COR-L47 (cell line): ENCODE measurements at places on chromosomes 2 and 18.

DNA sequence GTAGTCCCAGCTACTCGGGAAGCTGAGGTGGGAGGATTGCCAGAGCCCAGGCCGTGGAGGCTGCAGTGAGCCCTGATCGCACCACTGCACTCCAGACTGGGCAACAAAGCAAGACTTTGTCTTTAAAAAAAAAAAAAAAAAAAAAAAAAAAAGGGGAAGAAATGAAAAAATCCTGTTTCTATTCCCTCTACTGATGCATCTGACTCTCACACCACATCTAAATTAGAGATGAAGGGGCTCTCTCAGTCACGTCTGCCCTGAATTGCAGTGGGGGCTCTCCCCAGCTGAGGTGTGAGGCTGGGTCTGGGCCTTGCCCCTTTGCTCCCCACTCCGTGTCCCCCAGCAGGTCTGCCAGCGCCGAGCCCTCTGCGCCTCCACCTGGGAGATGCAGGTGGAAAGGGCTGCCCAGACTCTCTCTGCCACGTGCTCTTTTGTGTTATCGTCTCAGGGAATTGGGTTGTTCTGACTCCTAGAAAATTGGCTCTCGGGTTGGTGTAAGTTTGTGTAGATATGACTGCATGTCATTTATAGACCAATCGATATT lies 30.2 kb downstream of the TRAPPC12 start:
- DNase-seq: no peak

GRCh38 chr2:166411473-166412230 lies 35.9 kb upstream of the SCN9A start:
- no peak for DNase-seq

GRCh38 chr2:9333591-9334171 lies 89.6 kb downstream of the ITGB1BP1 start:
- peak; percentile 8 for DNase-seq

DNA sequence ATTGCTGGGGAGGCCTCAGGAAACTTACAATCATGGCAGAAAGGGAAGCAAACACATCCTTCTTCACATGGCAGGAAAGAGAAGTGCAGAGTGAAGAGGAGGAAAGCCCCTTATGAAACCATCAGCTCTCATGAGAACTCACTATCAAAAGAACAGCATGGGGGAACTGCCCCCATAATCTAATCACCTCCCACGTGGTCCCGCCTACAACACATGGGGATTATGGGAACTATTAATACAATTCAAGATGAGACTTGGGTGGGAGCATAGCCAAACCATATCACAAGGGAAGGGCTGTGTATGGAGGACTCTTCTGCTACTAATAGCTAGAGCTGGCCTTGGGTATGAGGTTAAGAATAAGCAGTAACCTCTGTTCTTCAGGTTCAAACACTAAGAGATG lies 8.8 kb upstream of the SETBP1 start:
- no peak for DNase-seq

GRCh38 chr2:177545143-177545542 lies 152.6 kb downstream of the AGPS start:
- DNase-seq: no peak

DNA sequence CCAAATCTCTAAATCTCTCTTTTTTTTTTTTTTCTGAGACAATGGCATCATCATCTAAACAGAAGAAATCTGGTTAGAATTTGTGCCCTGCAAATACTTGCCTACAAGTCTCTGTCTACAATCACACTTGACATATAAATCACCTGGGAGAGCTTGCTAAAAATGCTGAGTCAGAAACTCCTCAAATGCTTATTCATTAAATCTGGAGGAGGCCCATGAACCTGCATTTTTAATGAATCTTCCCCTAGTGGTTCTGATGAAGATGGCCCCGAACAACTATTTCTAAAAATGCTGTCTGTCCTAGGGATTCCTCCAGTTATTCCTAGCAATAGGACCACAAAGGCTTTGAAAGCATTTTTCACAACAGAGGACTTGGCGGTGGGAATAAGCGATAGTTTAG lies 1.6 kb upstream of the CSRNP3 start:
- DNase-seq: no peak

DNA sequence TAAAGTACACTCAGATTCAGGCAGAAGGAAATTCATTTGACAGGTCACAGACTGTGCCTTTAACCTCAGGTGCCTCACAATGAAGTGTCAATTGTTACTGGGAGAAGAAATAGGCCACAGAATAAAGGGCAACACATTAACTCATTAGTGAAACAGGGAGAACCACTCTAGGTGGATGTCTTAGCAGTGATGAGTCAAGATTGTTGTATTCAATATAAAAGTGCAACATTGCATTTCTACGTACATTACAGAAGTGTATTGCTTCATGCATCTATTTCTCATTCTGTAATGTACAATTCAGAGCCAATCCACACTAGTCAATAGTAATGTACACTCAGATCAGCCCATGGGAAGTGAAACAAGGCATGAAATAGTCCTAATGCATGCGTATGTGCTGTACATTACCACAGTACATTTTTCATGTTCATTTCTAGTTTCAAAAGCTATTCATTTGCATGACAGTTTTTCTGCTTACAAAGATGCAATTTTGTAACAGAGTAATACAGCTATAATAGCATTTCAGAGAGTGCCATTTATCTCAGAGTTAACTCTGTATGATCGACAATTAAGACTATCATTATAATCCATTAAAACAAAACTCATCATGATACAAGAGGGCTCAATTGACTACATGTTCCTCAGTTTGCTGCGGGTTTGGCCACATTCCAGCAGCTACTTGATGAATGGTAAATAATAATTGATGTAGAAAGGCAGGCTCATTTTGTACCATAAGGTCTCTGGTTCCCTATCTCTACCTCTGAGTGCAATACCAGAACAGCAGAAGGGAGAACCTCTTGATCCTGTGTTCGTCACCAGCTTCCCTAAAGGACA lies 12.2 kb upstream of the ARL5A start:
- peak; percentile 13 for DNase-seq

DNA sequence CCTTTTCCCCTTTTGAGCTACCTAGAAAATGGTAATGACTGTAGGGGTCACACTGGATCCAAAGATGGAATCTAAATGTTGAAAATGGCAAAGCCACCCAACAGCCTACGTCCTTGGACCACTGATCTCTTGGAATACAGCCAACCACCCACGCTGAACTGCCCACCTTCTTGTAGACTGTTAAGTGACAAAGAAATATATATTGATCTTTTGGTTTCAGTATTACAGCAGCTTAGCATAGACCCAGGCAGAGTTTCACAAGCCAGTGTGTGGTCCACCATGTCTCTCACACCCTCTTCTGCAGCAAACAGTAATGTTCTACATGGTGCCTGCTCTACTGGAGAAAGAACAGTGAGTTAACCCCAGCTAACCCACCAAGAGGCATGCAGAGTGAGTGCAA lies 20.2 kb downstream of the CACNB4 start:
- no peak for DNase-seq

GRCh38 chr2:182110347-182110746 lies 124.7 kb downstream of the PPP1R1C start:
- DNase-seq: no peak

DNA sequence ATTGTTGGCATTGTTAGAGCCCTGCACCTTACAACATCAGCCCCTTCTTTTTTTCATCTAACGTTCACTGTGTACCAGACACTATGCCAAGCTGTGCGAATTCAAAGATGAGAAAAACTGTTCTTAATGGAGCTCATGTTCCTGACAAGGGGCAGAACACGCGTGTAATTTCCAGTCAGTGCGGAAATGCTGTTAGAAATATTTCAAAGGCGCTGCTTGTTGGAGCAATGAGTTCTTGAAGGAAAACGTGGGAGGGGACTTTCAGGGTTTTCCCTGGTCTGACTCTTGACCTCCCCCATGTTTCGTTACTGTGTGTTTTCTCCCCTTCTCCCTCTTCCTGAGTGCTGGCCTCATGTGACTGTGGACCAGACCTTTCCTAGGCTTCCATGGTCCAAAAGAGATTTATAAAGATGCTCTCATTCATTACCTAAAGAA lies 1.5 kb downstream of the MTHFD2 start:
- no peak for DNase-seq

- no peak for DNase-seq
Observed at GRCh38 chr18:58310517-58310916, 266.5 kb downstream of the NEDD4L start.

- no peak for DNase-seq
Observed at GRCh38 chr2:164084066-164084465, 348.3 kb upstream of the FIGN start.

DNA sequence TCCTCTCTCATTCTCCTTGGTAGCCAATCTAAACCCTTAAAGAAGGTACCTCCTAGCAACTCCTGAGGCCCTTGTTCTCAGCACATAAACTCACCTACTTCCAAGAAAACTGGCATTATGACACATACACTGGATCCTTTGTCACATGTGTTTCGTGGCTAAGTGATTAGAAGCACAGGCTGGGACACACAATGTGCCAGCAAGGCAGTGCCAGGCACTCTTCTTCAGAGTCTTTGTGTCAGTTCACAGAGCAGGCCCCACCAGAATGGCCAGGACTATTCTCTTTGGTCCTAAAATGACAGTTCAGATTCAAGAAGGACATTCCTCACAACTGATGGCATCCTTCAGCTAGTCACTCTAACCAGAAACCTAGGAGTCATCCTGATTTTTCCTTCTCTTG lies 40.3 kb downstream of the SMC6 start:
- no peak for DNase-seq

DNA sequence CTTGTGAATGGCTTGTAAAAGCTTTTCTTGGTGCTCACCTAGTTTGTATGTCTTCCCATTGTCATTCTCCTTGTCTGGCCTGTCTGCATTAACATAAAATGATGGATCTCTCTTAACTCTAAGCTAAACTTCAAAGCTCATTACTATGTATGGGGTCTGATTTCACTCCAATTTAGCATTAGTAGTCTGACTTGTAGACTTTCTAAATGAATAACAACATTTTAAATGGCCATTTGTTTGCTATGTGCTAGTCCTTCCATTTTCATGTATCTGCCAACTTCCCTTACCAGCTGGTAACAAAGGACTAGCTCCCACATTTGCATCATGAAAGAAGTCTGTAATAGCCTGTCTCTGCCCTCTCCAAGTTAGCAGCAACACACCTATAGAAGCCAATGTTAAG lies 324.2 kb upstream of the RGPD4 start:
- no peak for DNase-seq

- DNase-seq: peak; percentile 93
Observed at GRCh38 chr18:50405582-50406271, 30.9 kb downstream of the SKA1 start.

- DNase-seq: no peak
Observed at GRCh38 chr2:112885506-112885902, 25.5 kb upstream of the IL37 start.

GRCh38 chr2:70613521-70613920 lies 59.9 kb upstream of the TGFA start:
- no peak for DNase-seq

DNA sequence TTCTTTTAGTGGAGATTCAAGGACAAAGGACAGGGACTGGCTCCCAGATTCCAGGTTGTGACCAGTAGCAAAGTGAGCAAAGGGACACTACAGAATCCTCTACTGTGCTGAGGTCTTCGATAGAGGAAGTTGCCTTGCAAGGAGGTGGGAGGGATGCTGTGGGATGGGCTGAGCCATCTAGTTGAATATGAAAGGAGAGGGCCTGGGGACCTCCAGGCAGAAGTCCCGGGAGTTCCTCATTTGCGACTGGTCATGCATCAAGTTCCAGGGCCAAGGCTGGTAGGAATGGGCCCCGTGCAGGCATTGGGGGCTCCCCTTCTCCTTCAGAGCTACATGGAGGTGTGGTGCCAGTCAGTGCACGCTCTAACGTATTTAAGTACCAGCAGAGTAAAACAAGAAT lies 12.6 kb upstream of the PROM2 start:
- no peak for DNase-seq

- DNase-seq: no peak
Observed at GRCh38 chr2:162069267-162069903, 4.6 kb downstream of the DPP4 start.

- no peak for DNase-seq
Observed at GRCh38 chr2:80531319-80531718, 226.8 kb upstream of the LRRTM1 start.

GRCh38 chr2:46451131-46451711 lies 28.1 kb upstream of the TMEM247 start:
- DNase-seq: no peak

- DNase-seq: no peak
Observed at GRCh38 chr2:25981596-25982272, 563 bp downstream of the KIF3C start.

GRCh38 chr2:6412533-6413091 lies 453.1 kb downstream of the CMPK2 start:
- no peak for DNase-seq

DNA sequence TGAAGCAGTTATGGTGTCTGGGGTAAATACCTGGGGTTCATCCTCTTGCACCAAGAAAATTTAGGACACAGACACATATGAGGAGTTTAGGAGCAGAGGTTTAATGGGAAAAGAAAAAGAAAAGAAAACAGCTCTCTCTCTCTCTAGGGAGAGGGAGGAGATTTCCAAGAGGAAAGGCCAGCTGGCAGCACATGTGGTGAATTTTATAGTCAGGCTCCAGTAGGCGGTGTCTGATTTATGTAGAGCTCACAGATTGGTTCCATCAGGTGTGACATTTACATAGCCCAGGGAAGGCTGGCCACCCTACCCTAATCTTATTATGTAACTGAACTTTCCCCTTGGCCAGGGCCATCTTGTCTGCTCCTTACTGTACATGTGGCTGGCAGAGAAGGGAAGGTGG lies 297.5 kb upstream of the RGPD4 start:
- no peak for DNase-seq

DNA sequence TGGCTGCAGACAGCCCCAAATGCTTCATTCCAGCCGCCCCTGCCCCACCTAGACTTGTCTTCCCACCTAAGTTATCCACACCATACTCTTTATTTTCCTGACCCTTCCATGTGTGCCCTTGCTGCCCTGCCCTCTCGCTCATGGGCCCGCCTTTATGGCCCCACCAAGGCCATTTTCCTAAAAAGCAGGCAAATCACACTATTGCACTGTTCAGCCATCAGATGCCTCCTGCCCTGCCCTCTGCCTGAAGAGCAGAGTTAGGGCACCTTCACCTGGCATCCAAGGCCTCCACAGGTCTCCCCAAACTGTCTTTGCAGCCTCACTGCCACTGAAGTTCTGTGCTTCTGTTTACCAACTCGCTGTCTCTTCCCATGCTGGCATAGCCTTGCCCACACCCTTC lies 496.7 kb downstream of the EIPR1 start:
- DNase-seq: no peak

GRCh38 chr2:33696234-33696633 lies 97.1 kb upstream of the FAM98A start:
- no peak for DNase-seq

GRCh38 chr2:129765326-129765677 lies 214.2 kb upstream of the RAB6C start:
- no peak for DNase-seq

GRCh38 chr2:240412211-240412861 lies 23.1 kb upstream of the GPC1 start:
- DNase-seq: no peak

DNA sequence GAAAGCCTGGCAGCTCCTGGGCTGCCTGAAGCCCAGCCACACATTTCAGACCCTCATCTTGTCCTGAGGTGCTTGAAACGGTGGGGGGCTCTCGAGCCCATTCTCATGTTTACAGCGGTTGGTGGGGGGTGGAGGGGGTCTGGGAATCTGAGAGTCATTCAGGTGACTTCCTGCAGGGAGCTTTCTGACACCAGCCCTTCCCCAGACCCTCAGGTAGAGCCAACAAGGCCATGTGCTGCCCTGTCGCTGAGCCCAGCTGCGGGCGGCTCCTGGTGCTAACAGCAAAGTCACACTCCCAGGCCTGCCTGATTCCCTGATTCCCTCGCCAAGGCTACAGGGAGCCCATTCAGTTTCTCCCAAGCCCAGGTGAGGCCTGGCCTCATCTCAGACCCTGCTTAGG lies 324.9 kb upstream of the MEX3C start:
- DNase-seq: no peak

- no peak for DNase-seq
Observed at GRCh38 chr18:58396966-58397365, 231.9 kb downstream of the ALPK2 start.
